ENCODE measurements at places on chromosomes 12 and 14.

DNA sequence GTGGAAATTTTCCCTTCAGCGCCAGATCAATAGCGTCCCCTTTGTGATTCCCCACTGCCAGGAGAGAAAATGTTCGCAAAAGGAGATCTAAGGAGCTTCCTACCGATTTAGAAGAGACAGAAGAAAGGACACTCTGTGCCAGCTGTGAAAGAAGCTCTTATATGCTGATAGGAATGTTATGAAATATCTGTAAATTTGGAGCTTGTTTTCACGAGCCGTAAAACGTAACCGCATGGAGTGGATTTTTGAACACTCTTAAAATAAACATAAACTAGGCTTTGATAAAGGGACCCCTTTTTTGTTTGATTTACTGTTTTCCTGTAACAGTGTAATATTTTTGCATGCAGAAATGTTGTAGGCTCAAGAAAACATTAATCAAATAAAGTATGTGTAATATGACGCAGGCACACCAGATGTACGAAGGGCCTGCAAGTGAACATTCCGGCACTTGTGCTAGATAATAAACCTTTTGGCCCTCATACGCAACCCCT, 346.8 kb downstream of the ETNK1 start:
- DNase-seq, result no peak

DNA sequence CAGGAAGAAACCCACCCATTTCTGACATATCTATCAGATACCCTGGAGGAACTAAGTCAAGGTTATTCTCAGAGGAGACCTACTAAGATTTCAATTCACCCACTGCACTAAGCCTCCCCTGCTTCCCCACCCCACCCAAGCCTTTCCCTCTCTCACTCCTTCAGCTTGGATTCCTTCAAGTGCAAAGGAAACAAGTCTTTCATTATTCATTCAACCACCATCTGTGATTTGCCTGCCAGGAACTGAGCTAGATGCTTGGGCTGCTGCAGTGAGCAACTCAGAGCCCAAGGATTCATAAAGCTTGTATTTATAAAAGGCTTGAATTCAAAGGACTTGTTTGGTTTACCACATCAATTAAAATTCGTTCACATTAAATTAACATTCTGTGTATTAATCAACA, 161.3 kb downstream of the GXYLT1 start:
- no peak for DNase-seq

DNA sequence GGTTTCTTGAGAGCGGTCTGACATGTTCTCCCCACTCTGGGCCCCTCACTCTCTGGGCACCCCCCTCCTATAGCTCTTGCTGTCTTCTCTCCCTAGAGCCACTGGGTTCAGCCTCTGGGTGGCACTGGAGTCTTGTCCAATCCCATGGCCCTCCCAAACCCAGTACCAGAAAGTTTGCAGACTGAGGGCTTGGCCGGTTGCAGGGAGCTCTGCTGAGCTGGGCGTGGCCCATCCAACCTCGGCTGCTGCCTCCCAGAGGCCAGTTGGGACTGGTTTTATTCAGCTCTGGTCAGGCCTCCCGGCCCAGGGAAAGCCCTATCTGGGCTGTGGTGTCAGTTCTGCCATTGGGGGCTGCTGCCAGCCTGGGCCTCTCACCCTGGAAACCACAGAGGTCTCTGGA, 37.9 kb downstream of the ISCA2 start:
- DNase-seq, result no peak

GRCh38 chr12:97169889-97170567, 263.0 kb downstream of the NEDD1 start:
- DNase-seq, result no peak

- no peak for DNase-seq
Measured at GRCh38 chr14:92677955-92678354, 70.5 kb downstream of the LGMN start.

DNA sequence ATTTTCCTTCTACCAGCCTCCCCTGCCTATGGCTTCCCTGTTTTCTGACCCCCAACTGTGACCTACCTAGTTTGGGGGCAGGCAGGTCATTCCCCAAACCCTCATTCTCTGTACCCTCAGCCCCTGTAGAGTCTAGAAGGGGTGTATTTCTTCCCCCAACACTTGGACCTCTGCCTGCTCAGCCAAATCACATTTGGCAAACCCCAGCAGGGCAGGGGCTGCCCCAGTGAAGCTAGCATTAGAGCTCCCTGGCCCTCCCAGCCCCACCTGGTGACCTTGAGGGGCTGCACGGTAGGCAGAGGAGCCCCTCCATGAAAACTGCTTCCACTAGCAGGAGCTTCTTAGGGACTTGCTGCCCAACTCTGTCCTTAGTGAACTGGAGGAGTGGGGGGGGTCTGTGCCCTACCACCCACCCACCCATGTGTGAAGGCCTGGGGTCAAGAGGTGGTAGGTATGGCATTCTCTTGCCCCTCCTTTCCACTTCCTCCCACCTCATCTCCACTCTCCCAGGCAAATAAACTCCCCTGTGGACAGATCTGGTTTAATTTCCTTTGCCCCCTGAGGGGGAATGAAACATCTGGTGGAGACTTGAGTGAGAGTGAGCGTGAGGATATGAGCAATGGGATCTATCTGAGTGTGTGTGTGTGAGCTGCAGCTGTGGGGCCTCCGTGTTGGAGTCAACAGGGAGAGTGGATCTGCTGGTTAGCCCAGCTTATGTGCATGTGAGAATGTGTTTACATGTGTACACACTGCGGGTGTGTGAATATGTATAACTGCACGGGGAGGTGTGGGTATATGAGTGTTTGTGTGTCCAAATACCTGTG, 1.6 kb downstream of the NXPH4 start:
- no peak for DNase-seq

GRCh38 chr12:115227137-115227615, 543.2 kb upstream of the TBX3 start:
- DNase-seq, result peak; percentile 76

GRCh38 chr12:59408431-59408830, 187.4 kb upstream of the SLC16A7 start:
- DNase-seq, result no peak

GRCh38 chr12:132771126-132771838, 9.7 kb upstream of the ANKLE2 start:
- DNase-seq, result no peak

GRCh38 chr14:80003138-80003537, 208.2 kb downstream of the DIO2 start:
- DNase-seq, result no peak

- DNase-seq, result no peak
Measured at GRCh38 chr14:71541271-71541670, 391.0 kb upstream of the RGS6 start.

- DNase-seq, result no peak
Measured at GRCh38 chr12:90572778-90573177, 382.2 kb downstream of the CCER1 start.

GRCh38 chr12:54929998-54930397, 54.6 kb downstream of the TESPA1 start:
- DNase-seq, result no peak

DNA sequence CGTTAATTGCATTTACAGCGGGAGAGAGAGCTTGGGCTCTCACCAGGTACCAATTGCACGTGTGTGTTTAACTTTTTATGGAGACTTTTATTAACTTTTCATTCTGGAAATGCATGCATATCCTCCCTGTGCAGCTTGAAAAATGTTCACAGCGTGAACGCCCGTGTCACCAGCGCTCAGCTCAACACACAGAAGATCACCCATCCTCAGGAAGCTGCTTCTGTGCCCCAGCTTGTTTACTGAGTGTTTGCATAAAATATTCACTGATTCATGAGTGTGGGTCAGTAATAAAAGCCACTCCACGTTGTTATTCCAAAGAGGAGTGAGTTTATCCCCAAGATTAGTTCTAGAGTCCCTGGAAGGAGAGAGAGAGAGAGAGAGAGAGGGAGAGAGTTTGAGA, 75.5 kb upstream of the FZD10 start:
- DNase-seq, result no peak

DNA sequence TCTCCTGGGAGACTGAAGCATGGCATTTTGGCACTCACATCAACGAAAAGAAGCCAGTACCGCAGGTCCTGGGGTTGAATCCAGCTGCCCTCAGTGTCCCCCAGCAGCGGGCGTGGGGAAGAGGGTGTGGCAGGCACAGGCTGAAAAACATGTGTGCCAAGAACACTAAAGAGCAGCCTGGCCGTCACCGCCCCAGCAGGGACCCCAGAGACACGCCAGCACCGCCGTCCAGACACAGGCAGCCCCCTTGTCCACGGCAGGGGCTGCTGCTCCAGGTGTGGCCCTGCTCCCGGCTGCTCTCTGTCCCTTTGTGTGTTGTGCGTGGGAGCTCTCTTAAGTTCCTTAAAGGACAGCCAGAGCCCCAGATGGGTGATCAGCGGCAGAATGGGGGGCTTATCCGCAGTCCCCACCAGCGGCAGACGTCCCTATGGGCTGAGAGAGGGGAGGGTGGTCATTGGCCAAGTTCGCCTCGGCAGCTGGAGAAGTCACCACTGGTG, 556 bp downstream of the PHETA1 start:
- DNase-seq, result no peak
